ENCODE measurements at places on chromosomes 4 and X.

DNA sequence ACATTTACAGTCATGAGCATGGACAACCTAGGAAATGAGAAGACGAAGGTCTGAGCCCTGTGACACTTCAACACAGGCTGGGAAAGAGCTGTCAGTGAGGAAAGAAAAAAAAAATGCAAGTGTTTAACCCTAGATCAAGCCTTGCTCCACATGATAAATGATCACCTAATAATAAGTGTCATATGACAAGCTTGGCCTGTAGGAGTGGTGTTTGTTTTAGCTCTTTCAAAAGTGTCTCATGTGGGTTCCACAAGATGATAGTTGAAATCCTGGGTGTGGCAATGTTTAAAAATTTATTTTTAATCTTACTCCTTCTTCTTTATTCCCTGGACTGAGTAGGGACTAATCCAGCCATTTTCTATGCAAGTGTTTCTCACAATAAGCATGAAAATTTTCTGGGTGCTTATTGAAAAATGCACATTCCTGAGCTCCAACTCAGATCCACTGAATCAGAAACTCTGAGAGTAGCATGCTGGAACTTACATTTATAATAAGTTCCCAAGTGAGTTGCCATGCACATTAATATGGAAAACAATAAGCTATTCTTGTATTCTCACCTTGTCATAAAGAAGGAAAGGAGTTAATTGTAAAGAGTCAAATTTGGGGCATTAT is 138.3 kb downstream of the AREG start:
- DNase-seq = no peak

- DNase-seq = no peak
Measured at GRCh38 chr4:187171706-187172339, 448.2 kb upstream of the FAT1 start.

DNA sequence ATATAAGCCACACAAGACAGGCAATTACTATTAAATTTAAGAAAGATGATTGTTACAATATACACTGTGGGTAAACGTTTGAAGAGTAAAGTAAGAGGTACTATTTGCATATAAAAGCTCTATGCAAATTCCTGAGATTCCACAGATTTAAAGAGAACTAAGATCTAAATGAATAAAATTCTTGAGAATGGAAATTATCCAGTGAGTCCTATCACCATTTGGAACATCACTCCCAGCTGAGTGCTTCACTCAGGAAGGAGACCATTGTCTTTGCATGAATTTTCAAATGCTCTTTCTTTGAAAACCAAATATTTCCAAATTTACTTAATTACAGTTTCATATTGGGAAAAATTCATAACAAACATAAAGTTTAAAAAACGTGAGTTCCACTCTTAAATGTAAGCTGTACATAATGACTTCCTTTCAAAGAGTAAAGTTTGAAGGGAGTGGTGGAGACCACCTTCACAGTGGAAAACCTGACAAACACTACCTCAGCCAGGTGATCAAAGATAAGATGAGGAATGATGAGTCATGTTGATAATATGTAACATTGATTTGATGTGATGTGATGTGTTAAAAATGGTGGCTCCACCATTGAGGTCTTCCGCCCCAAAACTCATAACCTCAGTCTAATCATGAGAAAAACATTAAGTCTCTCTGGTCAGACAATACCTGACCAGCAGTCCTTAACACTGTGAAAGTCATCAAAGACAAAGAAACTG is 159.9 kb downstream of the BANK1 start:
- no peak for DNase-seq

DNA sequence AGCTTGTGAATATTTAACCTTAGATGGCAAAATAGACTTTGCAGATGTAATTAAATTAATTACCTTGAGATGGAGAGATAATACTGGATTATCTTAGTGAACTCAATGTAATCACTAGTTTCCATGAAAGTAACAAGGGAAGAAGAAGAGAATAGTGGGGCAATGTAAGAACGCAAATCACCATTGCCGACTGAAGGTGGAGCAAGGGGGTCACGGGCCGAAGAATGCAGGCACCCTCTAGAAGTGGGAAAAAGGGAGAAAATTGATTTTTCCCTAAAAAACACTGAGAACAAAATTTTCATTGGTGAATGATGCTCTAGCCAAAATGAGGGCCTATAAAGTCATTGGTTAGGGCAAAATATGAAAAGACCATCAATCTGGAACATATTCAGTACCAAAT is 375.6 kb upstream of the EPHA5 start:
- DNase-seq = no peak

GRCh38 chr4:63589796-63590195 is 819.5 kb downstream of the TECRL start:
- DNase-seq = no peak

GRCh38 chr4:118270492-118270891 is 82.3 kb downstream of the PRSS12 start:
- DNase-seq = no peak

- no peak for DNase-seq
Measured at GRCh38 chrX:106783716-106784115, 18.8 kb upstream of the TBC1D8B start.
